Calu3 (cell line): ENCODE measurements at places on chromosomes 6 and 20.

- DNase-seq: no peak
Observed at GRCh38 chr20:50381771-50382593, 128.2 kb upstream of the PTPN1 start.

DNA sequence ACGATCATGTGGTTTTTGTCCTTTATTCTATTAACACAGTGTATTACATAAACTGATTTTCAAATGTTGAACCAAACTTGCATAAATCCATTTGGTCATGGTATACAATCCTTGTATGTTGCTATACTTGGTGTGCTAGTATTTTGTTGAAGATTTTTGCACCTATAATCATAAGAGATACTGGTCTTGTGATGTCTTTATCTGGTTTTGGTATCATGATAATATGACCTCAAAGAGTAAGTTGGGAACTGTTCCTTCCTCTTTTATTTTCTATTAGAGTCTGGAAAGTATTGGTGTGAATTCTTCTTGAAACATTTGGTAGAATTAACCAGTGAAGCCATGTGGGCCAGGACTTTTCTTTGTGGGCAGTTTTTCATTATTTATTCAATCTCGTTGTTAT is 65.3 kb downstream of the TRPC4AP start:
- no peak for DNase-seq

DNA sequence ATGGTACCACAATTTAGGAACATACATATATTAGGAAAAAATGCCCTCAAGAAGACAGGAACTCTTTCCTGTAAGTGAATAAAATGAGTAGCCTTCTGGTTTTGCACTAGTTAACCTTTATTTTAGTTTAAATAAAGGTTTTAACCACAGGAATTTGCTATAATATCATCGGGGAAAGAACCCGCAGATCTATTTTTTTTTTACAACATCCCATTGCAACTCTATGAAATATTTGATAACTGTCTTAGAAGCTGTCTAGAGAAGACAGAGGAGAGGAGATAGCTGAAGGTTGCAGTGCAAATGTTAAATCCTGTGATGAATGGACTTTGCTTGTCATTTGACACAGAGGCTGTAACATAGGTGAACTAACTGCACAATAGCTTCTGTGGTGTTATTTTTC is 69.5 kb downstream of the TINAG start:
- no peak for DNase-seq

DNA sequence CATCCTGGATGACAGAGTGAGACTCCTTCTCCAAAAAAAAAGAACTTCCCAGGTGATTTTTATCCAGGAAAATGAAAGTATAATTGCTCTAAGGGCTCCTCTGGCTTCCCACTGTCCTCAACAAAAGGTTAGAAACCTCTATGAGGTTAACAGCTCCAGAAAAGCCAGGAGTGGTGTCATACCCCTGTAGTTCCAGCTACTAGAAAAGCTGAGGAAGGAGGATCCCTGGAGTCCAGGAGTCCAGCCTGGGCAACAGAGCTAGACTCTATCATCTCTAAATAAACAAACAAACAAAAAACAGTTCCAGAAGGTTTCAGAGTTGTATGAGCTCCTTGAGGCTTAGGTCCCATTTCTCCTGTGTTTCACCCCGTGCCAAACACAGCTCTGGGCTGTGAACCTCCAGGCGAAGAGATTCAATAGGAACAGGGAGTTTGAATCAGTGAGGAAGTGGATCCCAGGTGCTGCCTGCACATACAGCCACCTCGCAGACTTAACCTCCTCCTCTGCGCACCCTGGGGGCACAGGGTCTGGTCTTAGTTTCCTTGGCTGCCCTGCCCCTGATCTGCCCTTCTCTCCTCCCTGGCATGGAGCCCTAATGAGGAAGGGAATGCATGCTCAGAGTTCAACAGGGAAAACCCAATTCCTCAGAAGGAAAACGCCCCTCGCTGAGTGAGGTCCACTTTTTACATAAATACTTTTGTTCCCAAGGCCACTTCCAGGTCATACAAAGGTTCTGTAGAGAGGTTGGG is 31.0 kb downstream of the ZC3H12D start:
- no peak for DNase-seq

DNA sequence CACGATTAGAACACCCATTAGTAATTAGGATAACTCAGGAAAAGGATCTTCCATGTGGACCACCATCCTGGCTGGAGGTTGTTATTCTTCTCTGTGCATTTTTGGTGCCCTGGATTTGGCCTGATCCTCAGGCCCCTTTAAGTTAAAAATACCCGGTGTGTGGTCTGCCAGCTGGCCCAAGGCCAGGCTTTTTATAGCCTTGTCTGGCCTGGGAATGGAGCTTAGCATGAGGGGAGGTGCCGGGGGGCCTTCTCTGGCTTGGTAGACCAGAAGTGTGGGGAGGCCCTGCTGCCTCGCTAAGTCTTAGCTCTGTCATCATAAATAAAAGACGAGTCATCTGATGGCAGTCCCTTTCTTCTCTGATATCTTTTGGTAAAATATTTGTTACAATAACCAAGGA is 71.4 kb downstream of the ARID1B start:
- DNase-seq: no peak

DNA sequence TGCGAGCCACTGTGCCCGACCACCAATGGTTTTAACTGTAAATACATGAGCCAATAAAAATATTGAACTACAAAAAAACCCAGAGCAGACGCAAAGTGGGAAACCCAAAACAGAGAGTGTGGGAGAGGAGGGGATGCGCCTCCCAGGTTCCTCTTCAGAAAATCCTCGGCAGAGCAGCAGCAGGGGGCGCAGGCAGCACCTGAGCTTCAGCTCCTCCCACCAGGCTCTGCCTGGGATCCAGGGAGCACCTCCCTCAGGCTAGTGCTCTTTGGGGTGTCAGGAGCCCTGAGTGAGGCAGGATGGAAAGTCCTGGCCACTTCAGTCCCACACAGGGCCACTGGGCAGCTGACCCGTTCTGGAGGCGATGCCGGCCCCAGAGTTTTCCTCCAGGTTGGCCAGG is 536.9 kb upstream of the CDH4 start:
- no peak for DNase-seq

DNA sequence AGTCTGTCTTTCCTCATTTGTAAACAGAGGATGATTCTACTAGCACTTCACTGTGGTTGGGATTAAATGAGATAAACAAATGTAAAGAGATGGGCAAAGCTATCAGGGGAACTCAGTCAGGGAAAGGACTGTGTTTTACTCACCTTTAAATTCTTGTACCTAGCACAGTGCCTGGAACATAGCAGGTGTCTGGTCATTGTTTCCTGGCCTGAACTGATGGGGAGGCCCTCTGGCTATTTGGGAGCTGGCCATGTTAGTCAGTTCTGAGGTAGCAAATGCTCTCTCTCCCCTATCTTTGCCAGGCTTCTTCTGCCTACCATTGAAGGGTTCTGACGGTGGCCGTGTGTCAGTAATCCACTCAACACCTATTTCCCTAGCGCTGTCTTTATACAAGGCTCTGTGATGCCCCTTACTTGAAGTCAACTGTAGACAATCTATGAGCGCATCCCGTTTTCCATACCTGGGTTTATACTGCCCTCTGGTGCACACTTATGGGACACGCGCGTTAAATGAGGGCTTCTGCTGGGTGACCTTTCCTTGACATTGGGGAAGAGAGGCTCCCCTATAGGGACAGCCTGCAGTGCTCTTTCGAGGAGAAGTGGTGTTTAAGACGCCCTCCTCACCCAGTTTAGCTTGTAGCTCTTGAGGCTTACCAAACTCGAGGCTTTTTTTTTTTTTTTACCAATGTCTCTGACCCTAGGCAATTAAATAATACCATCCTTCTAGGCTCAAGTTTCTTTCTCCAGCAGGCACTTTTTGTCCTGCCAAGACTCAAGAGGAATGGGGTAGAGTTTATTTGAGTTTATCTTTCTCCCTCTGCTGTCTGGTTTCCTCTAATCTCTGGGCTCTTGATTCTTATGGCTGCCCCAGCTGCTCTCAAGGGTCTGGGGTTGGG is 4.0 kb upstream of the SPATS1 start:
- peak; percentile 77 for DNase-seq

DNA sequence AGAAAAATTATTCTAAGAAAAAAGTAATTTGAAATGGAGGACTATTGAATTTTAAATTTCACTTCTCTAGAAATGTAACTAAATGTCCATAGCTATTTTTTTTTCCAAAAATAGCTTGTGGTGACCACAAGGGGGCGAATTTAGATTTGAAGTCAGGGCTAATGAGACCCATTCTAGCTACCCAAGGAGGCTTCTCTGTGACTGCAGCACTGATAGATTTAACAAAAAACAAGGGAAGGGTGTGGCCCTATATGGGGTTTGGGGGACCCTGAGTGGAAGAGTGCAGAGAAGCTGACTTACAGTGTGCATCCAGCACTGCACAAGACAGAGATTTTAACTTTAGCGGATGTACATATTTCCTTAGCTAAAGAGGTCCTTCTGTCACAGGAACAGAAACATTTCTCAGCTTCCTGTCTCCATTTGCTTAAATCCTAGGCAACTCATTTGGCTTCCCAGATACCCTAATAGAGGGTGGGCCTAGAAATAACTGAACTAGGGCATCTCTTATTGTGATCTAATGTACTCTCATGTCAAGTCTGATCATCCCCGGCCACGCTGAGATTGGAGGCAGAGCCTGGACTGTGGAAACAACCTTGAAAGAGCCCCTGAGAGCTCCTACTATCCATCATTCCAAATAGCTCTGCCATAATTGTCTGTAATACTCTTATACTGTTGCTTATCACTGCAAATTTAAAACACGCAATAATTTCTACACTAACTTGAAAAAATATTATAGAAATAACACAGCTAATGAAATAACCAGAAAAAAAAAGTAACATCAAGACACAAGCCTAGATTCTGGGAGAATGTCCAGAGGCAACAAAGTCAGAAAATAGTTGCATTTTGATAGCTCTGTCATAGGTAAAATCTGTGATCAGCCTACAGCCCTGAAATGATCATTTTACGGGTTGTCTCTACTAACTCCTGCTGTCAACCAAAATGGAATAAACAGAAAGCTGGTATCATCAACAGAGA is 93.6 kb downstream of the SNAP91 start:
- peak; percentile 13 for DNase-seq

GRCh38 chr6:18501663-18502013 is 114.5 kb downstream of the RNF144B start:
- peak; percentile 41 for DNase-seq

- no peak for DNase-seq
Observed at GRCh38 chr6:44044154-44044539, 83.1 kb downstream of the MRPL14 start.

GRCh38 chr6:87174078-87174579 is 18.8 kb downstream of the ZNF292 start:
- no peak for DNase-seq

DNA sequence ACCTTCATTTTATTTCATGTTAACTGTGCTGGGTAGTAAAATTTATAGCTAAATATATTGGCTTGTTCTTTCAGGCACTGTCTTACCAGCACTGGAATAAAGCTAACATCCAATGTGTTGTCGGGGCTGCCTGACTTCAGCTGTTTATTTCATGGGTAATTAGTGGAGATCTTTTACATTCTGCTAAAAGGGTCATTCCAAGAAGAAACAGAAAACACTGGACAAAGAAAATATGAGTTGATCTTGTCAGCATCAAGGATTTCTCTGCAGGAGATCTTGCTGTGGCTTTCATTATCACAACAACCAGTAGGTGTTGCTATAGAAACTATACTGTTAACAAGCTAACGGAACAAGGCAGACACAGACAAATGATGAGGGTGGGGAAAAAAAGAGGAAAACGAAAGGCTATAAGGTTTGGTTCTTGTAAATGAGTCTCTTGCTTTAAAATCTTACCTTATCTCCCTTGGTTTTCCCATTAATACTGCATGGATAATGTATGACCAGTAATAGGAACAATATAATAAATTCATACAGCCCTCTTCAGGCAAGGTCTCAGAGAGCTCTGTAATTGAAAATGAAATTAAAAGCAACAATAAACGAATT is 206.8 kb downstream of the SIM1 start:
- DNase-seq: no peak

DNA sequence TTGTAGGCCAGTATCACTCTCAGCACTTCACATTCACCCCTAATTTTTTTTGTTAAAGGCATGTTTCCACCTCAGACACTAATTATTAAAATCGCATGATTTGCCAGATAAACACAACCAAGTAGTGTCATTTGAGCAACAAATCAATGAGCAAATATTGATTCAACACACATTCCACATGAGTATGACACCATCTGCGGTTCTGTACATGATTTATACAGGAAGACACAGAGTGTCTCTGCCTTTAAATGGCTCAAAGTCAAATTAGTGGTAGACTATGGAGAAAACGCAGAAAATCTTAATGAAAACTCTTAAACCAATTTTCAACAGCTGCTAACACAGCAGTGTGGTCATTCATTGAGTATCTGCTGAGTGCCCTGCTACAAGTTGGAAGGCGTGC is 300.2 kb downstream of the SOX4 start:
- no peak for DNase-seq

- no peak for DNase-seq
Observed at GRCh38 chr6:170157567-170158218, 133.2 kb downstream of the DLL1 start.

DNA sequence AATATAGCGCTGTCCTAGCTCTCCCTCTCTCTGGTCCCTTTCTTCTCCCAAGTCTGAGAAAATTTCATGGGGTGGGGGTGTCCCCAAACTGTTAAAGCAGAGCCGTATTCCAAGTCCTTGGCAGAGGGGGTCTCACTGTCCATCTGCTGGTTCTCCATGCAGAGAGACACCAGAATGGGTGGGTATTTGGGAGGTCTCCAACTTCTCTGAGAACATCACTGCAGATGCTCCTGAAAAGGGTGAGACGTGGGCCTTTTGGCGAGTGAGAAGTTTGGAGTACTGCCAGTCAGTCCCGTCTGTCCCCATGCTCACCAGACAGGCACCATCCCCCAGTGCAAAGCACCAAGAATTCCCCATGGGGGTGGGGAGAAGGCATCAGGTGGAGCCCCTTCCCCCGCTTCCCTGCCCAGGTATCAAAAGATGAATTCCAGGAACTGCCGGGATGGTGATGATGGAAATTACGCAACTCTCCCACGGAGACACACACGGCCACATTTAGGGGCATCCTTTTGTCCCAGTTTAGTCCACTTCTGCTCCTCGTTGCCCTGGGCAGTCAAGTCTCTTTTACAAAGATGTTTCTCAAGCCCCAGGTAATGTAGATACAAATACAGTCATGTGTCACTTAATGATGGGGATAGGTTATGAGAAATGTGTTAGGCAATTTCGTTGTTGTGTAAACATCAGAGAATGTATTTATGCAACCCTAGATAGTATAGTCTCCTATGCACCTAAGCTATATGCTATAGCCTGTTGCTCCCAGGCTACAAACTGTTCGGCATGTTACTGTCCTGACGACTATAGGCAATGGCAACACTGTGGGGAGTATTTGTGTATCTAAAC is 73.4 kb upstream of the SRSF6 start:
- no peak for DNase-seq

DNA sequence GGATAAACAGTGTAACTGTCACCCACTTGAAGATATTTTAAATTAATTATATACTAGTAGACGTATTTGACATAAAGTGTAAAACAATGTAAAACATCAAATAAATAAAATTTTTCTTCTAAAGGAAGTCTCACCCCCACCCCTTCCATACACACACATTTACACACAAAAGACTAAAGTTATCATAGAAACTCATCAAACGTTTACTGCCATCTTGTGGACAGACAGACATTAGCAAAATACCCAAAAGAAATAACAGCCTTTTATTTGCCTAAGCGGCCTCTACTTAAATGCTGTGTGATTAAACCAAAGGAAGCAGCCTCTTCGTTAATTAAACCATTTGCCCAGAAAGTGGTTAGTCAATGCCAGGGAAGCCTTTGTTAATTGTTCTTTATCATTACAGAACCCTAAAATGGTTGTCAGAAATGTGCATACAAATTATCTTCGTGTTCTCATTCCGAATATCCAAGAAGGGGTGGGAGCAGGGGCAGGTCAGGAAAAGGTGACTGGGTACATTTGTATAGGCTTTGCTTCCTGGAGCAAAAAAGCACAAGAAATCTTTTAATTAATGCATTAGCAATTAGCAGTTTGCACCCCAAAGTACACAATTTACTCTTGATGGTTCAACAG is 176.2 kb upstream of the SASH1 start:
- DNase-seq: no peak
